ENCODE measurements at places on chromosomes 3 and 15.

DNA sequence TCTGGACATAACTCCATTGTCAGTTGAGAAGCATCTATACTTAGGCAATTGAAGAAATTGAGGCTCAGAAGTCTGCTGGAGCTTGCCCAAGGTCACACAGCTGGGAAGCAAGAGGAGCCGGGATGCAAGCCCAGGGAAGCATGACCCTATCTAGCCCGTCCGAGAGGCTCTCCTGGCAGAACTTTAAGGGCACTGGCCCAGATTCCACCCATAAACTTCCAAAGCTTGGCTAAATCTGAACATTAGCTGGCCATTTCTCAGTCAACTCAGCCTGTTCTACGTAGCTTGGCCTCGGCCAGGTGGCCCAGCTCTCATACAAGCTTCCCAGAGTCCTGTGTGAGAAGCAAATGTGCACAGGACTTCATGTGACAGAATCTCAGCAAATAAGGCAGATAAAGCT is 75.8 kb downstream of the LRIG1 start:
- DNase-seq, result no peak

GRCh38 chr3:46661776-46662766 is 31.4 kb downstream of the ALS2CL start:
- DNase-seq, result no peak

DNA sequence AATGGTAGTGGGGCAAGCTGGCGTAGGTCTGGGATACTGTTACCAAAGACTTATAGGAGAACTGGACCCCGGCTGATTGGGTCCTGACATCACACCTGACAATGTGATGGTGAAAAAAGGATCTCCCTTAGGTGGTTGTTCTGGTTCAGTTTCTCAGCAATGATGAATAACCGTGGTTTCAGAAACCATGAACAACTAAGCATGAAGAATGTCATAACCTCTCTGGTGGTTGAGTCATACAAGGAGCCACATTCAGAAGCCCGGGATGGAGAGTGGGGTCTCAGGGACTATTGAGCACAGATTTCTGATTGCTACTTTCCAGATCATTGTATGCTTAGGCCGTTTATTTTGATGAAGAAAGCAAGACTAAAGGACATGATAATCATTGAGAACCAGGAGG is 17.4 kb downstream of the GPR160 start:
- peak; percentile 93 for DNase-seq

- DNase-seq, result no peak
These were observed 121.2 kb downstream of the MECOM start for GRCh38 chr3:169542331-169542751.

DNA sequence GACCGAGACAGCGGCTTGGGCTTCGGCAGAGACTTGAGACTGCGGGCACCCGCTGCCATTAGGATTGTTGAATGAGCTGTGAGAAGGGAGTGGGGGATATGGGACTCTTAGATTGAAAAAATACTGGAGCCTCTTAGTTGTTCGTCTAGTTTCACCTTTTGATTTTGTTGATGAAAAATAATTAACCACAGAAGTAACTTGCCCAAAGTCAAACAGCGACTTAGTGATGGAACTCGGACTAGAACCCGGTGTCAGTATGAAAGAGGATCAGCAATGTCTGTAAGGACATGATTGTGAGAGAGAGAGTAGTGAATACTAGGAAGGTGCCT is 510 bp upstream of the GOLGB1 start:
- no peak for DNase-seq

- DNase-seq, result peak; percentile 64
These were observed 906.0 kb upstream of the ALCAM start for GRCh38 chr3:104460477-104461406.

GRCh38 chr3:129592381-129593131 is 13.9 kb downstream of the PLXND1 start:
- no peak for DNase-seq

DNA sequence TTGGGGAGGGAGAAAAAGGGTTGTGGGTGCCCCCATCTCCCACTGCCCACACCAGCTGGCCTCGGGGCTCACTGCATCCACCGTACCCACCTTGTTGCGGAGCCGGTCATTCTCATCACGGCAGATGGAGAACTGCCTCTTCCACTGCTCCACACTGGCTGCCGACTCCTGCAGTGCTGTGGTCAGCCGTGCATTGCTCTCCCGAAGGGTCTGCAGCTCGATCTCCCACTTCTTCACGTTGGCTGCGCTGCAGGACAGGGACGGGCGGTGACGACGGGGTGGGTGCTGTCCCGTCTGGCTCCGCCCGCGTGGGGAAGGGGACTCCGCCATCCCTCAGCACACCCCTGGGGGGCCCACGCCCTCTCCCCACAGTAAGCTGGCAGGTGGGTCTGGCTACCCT is 45.1 kb downstream of the WHAMM start:
- no peak for DNase-seq

- peak; percentile 54 for DNase-seq
These were observed 17.1 kb downstream of the CD80 start for GRCh38 chr3:119542168-119542767.

DNA sequence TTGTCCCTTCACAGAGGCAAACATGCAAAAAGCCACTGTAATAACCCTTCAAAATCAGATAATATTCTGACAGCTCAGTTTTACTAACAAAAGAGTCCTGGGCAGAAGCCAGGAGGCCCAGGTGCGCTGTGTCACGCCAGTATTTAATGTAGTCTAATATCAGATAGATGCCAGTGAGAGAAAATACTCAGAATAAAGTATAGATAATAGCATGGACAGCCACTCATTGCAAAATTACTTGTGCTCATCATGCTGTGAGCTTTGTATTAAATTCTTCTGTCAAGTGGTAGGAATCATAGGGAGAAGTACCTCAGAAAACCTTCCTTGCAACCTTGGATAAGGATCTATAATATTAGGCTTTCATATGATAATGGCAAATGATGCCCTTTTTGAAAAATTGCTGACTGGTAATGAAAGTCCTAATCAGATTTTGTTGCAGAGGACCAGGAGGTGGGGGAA is 1154.3 kb downstream of the ROBO1 start:
- no peak for DNase-seq

- DNase-seq, result no peak
These were observed 133.6 kb upstream of the MRPL3 start for GRCh38 chr3:131636266-131636775.

- no peak for DNase-seq
These were observed 45.1 kb upstream of the PHLDB2 start for GRCh38 chr3:111813979-111814378.

GRCh38 chr15:47570044-47570443 is 147.3 kb upstream of the SEMA6D start:
- DNase-seq, result no peak

DNA sequence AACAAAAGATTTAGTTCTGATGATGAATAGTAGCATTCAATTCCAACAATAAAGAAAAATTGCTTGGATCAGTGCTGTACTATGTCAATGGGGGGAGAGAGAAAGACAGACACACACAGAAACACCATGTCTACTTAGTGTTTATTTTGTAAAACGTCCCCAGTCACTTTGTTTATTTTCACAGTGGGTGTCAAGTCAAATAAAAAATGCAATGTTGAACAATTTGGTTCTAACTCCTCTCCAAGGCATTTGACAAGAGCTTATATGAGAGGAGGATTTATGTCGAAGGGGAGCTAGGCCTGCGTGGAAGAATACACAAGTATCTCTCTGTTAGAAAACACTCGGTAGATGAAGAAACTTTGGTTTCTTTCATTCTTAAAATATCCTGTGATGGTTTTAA is 201.7 kb upstream of the SLC2A2 start:
- no peak for DNase-seq

- DNase-seq, result no peak
These were observed 66.5 kb upstream of the RNU6-1 start for GRCh38 chr15:67906382-67906781.

DNA sequence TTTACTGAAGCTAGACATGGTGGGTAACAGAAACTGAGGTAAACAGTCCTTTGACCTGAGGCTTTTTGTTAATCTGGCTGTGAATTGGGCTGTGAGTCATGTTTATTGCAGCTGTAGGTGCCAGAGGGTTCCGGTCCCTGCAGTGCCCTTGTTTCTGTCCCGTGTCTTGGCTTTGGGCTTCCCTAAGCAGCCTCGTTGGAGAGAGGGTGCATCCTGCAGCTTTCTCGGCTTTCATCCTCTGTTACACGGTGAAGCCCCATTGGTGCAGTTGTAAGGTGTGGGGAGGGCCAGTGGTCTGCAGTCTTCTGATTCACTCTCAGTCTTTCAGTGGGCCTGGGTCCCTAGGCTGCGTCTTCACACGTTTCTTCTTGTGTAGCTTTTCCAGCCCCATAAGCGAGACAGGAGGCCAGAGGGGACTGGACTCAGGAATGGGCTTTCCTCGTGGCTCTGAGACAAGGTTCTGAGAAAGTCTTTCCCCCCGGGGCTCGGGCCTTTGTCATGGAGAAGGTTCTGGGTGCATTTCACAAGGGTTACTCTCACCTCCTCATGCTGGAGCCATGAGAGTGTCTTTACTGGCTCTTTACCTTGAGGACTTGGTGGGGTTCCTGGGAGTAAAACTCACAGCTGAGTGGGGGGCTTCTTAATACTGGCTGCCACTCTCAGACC is 33.1 kb downstream of the ASB7 start:
- DNase-seq, result no peak

DNA sequence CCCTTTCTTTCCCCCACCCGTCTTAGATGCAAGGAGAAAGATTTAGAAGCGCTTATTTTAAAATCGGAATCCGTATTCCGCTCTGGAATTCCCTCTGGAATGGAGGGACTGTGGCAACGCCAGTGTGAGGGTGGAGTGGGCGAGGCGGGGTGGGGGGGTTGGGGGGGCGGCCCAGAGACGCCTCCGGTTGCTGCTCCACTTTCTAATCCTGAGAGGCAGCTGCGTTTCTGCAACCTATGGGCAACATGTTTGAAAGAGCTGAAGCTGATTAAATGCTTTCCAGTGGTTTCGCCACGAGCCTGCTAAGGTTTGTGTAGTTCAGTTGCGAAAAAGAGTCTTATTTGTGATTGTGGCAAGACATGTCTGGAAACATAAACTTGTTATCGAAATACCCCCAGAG is at the start of gene CCK:
CCK (minus strand) TSS at position 101 of the 400 bp plus-strand sequence. CDS start 2,555 bp downstream, outside the sequence.
- no peak for DNase-seq

- DNase-seq, result no peak
These were observed 33.5 kb downstream of the EBLN2 start for GRCh38 chr3:73094951-73095350.

DNA sequence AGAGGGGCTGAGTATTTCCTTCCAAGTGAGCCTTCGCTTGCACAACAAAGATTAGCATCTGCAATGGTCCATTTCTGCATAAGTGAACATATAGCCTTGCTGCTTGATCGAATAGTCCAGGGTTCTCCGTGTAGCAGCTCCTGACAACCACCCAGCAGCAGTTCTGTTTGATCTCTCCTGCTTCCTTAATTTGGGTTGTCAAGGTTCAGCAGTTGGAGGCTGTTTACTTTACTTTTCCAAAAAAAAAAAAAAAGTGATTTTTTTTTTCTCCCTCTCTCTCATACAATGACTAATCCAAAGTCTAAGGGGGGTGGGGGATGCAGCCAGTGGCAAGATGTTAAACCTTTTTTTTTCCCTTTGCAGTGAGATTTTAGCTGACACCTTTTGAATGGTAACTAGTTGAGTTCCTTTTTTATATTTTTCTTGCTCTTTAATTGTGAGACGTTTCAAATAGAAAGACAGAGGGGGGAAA is 3.6 kb downstream of the FOXP1 start:
- DNase-seq, result peak; percentile 68

DNA sequence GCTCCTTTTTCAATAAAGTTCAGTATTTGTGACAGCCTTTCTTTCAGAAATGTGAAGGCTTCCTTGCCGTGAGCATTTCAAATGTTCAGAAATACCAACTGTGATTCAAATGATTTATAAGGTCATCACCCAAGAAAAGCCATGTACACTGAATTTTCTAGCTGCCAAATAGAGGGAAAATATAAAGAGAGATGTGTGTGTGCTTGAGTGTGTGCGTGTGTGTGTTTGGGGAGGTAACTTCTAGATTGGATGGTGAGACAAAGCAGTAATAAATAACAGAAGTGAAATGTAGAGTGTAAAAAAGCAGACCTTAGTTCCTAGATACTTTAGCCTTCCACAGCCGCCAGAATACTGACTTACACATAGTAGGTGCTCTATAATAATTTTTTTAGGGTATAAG is 577.4 kb downstream of the TBL1XR1 start:
- no peak for DNase-seq

DNA sequence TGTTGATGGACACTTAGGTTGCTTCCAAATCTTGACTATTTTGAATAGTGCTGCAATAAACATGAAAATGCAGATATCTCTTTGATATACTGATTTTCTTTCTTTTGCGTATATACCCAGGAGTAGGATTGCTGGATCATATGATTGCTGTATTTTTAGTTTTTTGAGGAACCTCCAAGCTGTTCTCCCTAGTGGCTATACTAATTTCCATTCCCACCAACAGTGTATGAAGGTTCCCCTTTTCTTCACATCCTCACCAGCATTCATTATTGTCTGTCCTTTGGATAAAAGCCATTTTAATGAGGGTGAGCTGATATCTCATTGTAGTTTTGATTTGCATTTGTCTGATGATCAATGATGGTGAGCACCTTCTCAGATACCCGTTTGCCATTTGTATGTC is 12.5 kb downstream of the PATL2 start:
- no peak for DNase-seq

Data from kidney tubule cell (primary cell).